ENCODE measurements at places on chromosomes 3 and 15. TPM values are rescaled to one million over a fixed set of nuclear protein-coding genes. Genes with fewer than 3 reads are reported as not detected.

UACA gene
- total RNA-seq, result 158 TPM

FEZF2 gene
- not detected for total RNA-seq

GOLGA8S gene
- total RNA-seq, result under 0.01 TPM

UCN2 gene
- total RNA-seq, result 0.29 TPM

RBP2 gene
- not detected for total RNA-seq

CLDN11 gene
- total RNA-seq, result 50.3 TPM

DLEC1 gene
- 0.29 TPM for total RNA-seq

GATA2 gene
- total RNA-seq, result 0.88 TPM

PTH1R gene
- total RNA-seq, result 0.29 TPM

CLEC3B gene
- 48.9 TPM for total RNA-seq

CDC25A gene
- total RNA-seq, result 0.88 TPM

SYNPR gene
- total RNA-seq, result not detected

GPR149 gene
- total RNA-seq, result not detected

SLC27A2 gene
- not detected for total RNA-seq

TGM4 gene
- total RNA-seq, result not detected

CEP97 gene
- total RNA-seq, result 10.6 TPM

MKRN3 gene
- total RNA-seq, result 0.36 TPM

MST1 gene
- 6.5 TPM for total RNA-seq

TMEM207 gene
- not detected for total RNA-seq

SEMA7A gene
- 30.4 TPM for total RNA-seq

TRIM42 gene
- total RNA-seq, result not detected

ITGB5 gene
- total RNA-seq, result 400 TPM

RHCG gene
- total RNA-seq, result not detected

C3orf49 gene
- not detected for total RNA-seq

AADACL2 gene
- total RNA-seq, result not detected

ARHGEF26 gene
- 3.6 TPM for total RNA-seq

GOLGA6D gene
- total RNA-seq, result not detected

PEX11A gene
- total RNA-seq, result 4.0 TPM

DZIP1L gene
- total RNA-seq, result 42.3 TPM

MESP2 gene
- total RNA-seq, result 0.72 TPM

NR1D2 gene
- total RNA-seq, result 77.5 TPM

TRIM71 gene
- total RNA-seq, result not detected

KLHL25 gene
- total RNA-seq, result 3.8 TPM

All from osteoblast (primary cell).